Urothelium cell line (cell line): ENCODE measurements at places on chromosomes 7 and 10.

DNA sequence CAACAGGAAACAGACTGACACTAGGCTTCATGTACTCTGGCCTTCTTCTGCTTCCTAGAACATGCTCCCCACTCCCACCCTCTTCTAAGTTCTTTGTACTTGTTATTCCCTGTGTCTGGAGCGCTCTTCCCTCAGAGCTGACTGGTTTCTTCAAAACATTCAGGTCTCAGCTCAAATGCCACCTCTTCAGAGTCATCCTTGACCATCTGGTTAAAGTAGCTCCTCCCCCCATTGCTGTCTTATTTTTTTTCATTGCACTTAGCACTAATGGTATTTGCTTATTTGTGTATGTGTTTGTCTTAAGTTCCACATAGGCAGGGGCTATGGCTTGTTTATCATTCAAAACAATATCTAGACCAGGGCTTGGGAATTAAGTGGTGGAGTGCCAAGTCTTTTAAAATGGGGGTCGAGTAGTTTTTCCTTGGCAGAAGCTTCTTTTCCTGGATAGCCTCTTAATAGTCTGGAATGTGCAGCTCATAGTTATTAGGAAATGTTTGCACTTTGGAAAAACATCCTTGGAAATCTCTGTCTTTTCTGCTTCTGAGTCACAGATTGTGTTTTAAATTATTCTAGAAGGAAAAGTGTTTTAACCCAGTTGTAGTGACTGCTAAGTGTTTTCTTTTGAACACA lies 60.0 kb downstream of the RALA start:
- no peak for DNase-seq

DNA sequence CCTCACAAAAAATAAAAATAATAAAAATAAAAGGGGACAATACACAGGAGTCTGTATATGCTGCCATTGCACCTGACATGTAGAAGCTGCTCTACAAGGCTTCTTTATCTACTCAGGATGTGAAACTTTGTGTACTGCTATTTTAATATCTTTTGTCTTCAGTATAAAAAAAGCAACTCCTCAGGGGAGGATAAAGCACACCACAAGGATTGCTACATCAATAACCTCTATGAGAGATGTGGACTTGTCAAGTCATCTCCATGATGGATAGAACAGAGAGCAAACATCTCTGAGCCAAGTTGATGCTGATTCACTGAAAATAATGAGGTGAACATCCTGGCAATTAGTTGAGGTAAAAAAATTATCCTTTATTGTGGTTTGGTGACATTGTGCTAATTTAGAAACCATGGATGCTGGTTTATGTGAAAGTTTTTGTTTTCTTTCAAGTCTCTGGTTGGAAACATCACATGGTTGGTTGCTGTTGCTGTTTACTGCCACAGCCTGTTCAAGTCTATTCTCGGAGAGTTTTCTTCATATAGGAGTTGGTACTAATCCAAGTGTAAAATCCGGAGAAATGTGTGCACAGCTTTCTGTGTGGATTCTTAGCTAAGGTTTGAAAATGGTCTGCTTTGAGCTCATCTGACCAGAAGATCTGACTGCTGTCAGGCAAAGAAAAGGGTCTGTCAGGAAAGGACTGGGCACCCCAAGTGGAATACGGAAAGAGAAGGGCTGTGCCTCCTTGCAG lies 1.5 kb upstream of the HECW1 start:
- no peak for DNase-seq

DNA sequence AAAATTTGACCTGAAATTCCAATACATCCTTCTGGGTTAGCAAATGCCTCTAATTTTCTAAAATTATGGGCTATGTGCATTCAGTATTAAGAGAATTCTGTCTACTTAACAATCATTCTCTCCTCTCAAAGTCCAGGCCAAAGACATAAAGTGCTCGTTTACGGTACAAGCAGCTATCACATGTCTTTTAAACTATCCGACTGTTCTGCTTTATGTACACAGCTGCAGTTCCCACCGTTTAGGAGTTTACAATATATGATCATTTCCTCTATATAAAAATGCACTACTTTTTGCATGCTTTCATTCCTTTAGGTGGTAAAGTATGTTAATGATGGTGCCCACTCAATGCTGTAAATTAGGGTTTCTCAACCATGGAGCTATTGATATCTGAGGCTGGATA lies 34.0 kb downstream of the CDK6 start:
- no peak for DNase-seq

DNA sequence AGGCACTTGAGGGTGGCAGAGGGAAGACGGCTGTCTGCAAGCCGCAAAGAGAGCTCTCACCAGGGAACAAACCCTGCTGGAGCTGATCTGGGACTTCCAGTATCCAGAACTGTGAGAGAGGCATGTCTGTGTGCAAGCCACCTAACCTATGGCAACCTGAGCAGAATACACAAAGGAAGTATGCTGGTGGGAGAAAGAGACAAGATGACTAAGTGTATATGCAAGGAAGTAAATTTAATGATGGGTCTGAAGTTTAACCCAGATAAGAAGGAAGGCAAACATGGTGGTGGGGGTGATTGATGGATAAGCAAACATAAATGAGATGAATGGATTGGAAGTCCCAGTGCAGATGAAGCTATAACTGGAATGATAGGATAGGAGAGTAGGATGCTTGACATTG lies 293.3 kb downstream of the TWIST1 start:
- DNase-seq = no peak

GRCh38 chr7:130020434-130020833 lies 30.7 kb downstream of the ZC3HC1 start:
- no peak for DNase-seq

DNA sequence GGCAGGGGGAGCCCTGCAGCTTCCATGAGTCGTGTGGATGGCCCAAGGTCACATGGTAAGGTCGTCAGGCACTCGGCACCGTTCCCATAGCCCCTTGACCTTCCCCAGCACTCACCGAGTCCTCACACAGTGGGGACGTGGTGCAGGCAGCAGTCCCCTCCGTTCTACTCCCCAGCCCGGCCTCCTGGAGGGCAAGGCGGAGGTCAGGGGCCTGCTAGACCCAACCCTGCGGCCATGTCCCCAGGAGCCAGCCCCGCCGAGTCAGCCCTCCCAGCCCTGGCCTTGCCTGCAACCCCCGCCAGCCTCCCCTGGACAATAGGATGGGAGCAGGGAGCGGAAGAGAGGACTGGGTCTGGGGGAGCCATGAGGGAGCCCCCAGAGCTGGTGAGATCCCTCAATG lies 65.2 kb downstream of the ELFN1 start:
- no peak for DNase-seq

GRCh38 chr7:139767561-139767982 lies 10.2 kb downstream of the HIPK2 start:
- DNase-seq = no peak

DNA sequence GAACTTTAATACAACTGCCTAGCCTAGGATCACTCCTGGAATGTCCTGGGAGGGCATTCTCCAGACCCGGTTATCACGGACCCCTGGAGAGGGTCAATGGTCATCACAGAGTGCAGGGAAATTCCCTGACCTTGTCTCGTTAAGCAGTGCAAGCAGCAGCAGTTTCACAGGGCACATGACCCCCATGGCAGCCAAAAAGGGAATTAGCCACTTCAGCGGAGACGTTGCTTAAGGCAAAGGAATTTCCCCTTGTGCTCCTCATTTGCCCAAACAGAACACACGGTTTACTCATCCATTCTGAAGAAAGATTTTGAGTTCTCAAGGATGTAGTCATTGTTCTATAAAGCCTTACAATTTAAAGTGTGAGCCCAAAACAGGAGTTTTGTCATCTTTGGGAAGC lies 260.3 kb downstream of the SNX13 start:
- peak; percentile 48 for DNase-seq

- DNase-seq = no peak
Observed at GRCh38 chr7:129376778-129377700, 57.2 kb upstream of the STRIP2 start.

- peak; percentile 98 for DNase-seq
Observed at GRCh38 chr7:539731-540411, 20.2 kb upstream of the PDGFA start.

- no peak for DNase-seq
Observed at GRCh38 chr7:3215624-3216585, 85.1 kb upstream of the SDK1 start.

DNA sequence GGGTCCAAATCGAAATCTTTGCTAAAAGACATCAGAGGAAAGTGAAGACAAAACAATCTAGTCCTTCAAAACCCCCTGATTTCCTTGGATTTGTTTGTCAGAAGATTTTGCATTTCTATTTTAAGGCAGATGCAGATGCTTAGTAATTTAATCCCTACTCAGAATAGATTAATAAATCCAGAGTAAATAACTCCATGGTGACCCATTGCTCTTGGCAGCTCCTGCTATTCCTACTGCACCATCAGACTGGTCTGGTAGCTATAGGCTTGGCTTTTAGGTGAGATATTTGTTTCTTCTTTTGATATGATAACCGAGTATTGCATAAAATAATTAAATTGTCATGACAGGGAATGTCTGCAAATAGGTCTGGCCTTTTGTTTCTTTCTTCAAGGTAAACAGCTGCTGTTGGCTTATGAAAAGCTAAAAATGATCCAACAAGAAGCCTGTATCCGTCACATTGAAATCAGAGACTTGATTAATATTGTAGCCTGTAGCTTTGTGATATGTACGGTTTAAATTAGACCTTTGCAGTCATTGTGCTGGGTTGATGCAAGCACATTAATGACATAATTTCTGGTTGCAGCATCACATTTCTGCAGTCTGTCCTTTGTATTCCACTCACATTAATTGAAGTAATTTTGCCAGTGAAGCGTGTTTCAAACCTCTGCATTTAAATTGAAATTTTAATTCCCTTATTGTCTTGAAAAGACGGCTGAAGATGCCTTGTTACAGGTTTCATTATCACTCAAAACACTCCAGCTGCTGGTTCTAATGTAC lies 40.7 kb downstream of the EXOC4 start:
- no peak for DNase-seq

GRCh38 chr7:129553899-129554461 lies 51.6 kb downstream of the SMKR1 start:
- DNase-seq = peak; percentile 66

- no peak for DNase-seq
Observed at GRCh38 chr10:5564537-5565204, 39.9 kb downstream of the CALML3 start.

- DNase-seq = peak; percentile 2
Observed at GRCh38 chr7:113321201-113321600, 202.8 kb upstream of the SMIM30 start.

DNA sequence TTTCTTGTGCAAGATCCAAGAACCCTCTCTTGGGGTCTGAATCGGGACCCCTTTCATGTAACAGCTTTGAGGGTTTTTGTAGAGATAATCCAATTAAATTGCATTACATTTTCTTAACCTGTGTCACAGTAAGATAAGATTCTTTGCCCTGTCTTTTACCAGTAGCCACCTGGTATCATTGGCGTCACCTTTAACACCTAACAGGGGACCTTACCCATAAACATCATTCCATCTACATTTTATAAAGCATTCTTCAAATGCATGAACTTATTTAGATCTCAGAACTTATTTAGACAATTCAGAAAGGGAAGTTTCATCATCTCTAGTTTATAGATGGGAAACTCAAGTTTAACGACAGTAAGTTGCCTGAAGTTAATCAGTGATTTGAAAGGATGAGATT lies 106.4 kb upstream of the KLF6 start:
- DNase-seq = no peak

DNA sequence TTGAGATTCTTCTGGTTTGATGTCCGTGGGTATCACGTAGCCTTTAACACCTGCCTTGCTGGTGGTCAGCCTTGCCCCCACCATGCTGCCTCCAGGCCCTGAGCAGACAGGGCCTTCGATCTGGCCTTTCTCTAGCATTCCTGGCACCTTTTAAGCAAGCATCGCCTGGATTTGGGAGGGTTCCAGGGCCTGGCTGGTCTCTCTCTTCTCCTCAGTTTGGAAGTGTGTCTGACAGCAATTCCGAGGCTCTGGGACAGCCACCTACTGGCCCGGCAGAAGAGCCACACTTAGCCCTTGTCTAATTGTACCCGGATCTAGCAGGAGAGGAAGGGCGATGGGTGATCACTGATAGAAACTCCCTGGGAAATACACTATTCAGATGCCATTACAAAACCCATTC lies 441.3 kb upstream of the MKI67 start:
- DNase-seq = peak; percentile 12

DNA sequence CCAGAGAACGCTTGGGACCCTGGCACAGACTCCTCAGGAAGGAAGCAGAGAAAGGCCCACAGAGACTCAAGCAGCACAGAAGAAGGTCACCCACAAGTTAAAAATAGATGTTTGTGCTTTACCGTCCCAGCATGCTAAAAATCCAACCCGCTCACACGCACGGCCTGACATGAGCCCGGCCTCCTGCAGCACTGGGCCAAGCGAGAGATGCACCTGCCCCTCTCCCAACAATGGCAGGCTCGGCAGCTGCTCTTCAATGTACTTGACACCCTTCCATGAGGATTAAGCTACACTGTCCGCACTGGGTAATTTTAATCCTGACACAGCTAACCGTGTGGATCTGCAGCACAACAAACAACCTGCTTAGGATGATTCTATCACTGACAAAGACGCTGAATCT lies 9.3 kb downstream of the DIP2C start:
- DNase-seq = no peak

GRCh38 chr10:68550747-68551411 lies 9.3 kb upstream of the TET1 start:
- DNase-seq = peak; percentile 71

DNA sequence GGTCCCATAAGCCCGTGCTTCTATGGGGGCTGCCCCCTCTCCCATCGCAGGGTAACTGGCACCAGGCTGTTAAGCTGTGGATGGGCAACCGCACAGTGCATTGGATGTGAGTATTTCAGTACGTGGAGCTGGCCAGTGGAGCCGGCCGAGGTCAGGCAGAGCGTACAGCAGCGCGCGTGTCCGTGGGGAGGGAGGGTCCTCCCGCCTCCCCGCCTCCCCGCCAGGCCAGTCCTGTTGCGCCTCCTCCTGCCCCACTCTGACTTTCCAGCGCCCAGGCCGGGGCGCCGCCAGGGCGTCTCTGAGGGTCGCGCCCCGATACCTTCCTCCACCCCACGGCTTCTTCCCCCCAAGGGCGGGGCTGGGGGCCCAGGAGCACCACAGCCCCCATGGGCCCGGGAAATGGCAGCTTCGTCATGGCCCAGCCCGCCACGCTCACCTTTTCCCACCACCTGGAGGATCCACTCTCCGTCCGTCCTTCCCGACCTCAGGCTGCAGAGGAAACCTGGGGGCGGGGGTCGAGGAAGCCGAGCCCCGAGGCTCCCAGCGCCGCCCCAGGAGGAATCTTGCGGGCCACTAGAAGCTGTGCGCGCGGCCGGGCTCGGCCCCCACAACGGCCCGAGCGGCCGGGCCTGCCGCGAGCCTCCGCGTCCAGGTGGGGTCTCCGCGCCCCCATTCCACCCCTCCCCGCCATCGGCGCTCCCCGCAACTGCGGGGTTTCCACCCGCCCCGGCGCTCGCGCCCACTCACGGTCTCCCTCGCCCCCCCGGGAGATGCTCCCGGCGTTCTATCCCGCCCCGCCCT lies 831 bp upstream of the PFKP start:
- no peak for DNase-seq
